ENCODE measurements at places on chromosomes 6 and 20. TPM values are rescaled to one million over a fixed set of nuclear protein-coding genes. Genes with fewer than 3 reads are reported as not detected.
A peak's percentile ranks its signal among the peaks of the same experiment; 100 is the strongest.

Gene CTCFL
- total RNA-seq, result not detected

Gene BPI
- not detected for total RNA-seq

DNA sequence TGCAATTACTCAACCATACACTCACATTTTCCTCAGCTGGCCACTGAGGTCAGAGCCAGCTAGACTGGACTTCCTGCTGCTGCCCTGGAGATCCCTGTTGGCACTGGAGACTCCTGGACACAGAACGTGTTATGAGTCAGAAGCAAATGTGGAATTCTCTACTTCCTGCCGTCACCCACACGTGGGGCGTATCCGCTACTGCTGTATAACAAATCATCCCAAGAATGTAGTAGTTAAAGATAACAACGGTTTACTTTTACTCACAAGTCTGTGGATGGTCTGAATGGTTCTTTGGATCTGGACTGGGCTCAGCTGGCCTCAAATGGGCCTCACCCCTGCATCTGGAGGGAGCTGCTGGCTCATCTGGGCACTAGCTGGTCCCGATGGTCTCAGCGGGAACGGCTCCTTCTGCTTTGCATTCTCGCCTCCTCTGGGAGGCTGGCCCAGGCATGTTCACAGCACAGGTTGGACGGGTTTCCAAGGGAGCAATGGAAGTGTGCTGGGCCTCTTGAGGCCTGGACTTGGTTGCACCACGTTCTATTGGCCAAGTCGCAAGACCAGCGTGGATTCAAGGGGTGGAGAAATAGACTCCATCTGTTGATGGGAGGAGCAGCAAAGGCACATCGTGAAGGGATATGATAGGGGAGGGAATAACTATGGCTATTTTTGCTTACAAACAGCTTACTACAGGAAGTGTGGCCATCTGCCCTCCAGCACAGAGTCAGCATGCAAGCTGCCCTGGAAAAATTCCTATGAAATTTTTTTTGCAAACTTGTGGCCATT lies 118.5 kb downstream of the SNX5 start:
- DNase-seq, result no peak

Gene PKHD1
- 0.02 TPM for total RNA-seq

Gene SLC35B2
- total RNA-seq, result 14.8 TPM

DNA sequence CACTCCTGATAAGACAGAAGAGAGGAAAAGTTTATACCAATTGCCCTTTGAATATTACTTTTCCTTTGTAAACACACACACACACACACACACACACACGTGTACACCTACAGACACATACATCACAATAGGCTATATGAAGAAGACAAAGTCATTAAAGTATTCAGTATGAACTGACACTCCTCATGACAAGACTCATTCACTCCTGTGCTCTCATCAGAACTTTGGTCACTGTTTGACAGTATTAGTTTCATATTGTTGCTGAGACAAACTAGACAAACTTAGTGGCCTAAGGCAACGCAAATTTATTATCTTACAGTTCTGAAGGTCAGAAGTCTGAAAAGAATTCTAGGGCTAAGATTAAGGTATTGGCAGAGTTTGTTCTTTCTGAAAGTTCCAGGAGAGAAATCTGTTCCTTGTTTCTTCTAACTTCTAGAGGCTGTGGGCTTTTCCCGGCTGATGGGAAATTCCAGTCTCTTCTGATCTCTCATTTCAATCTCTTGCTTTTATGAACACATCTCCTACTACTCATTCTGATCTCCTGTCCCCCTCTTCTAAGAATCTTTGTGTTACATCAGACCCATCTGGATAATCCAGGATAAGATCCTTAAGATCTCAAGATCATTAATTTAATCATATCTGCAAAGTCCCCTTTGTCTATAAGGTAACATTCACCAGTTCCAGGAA lies 171.3 kb downstream of the HACE1 start:
- no peak for DNase-seq

- DNase-seq, result peak; percentile 63
These were observed 97.5 kb downstream of the PSMG4 start for GRCh38 chr6:3356056-3356823.

DNA sequence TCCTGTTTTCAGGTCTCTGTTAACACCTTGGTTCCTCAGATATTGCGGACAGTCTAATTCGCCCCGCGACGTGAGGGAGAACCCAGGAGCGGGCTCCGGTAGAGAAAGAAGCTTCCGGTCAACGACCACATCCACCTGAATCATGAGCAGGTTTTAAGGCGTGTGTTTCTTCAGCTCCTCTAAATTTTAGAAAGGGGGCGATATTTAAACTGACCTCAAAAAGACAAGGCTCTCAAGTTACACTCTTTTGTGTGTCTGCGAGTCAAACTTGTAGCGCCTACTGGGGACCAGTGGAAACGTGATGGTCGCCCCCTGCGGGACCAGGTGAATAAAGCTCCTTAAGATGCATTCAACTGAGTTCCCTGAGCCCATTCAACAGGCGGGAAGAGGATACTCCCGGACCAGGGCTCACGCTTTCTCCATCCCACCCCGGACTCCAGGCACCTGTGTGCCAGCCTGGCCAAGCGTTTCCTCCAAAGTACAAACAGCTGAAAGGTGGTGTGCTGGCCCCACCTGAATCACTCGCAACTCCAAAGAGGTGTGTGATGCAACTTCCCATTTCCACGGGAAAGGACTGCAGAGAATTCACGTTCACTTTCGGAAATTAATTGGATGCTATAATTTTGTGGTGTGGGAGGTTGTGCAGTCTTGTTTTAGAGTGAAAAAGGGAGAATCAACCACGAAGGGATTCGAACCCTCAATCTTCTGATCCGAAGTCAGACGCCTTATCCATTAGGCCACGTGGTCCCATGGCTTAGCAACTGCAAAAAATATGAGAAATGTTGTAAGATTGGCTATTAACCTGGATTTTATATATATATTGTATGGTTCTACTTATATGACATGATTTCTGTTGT lies 17.0 kb downstream of the GPX5 start:
- DNase-seq, result peak; percentile 48

DNA sequence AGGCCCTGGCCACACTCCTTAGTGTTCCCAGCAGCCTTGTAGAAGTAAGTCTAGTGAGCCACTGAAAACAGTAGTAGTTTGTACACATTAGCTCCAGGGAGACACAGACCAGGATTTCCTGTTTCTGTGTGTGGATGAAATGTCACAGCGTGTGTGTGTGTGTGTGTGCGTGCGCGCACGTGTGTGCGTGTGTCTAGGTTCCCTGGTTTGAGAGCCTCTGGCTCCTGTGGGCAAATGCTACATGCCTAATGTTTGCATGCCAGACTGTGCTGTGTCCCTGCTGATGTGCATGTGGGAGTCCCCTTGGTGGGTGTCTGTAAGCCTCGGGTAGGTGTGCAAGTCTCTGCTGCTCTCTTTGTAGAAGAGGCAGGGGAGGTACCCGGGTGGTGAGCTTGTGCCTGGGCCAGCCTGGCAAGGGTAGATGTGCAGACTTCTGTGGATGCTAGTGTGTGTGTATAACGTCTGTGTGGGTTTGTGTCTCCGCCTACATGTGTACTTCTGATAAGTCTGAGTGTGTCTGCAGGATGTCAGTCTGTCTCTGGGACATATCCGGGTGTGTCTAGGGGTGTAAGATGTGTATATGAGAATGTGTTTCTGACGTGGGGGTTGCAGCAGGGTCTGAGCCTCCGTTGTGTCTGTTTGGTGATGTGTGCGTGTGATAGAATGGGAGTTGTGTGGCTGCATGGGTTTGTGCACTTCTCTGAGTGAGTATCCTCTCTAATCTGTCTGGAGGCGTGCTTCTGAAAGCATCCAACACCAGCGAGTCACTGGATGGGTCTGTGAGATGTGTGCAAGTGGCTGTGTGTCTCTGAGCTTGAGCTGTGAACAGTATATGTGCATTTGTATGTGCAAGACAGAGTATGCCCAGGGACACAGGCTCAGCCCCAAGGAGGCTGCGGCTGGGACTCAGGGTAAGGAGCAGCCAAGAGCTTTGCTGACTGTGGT lies 19.0 kb upstream of the TLDC2 start:
- DNase-seq, result peak; percentile 51

DNA sequence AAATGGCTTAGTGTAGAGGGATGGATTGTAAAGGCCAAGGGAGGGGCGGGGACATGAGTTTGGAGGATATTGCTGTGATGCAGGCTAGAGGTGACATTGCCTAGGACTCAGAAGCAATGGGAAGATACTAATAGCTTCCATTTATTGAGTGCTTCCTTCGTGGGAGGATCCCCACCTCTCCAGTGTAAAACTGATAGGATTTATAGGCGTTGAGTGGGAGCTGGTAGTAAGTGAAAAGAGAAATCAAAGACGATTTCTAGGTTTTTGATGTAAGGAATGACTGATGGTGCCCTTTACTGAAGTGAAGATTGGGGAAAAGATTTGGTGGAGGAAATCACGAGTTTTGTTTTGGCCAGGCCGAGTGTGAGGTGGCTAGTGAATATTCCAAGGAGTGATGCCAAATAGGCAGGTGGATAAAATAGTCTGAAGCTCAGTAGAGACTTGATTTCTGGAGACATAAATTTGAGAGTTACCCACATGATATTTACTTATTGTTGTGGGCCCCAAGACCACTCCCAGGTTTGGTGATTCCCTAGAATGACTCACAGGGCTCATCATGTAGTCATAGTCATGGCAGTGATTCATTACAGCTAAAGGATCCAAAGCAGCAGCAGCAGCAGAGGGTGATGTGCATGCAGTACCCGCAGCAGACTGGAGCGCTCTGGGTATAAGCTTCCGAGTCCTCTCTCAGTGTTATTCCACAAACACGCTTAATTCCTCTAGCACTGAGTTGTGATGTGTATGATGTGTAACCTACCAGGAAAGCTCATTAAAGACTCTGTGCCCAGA lies 10.2 kb downstream of the RPRD1B start:
- no peak for DNase-seq

- DNase-seq, result no peak
These were observed 86.8 kb downstream of the PPP1R14C start for GRCh38 chr6:150229436-150230163.

Gene SDCBP2
- total RNA-seq, result 1.2 TPM

GRCh38 chr6:129787816-129788215 lies 73.3 kb downstream of the TMEM244 start:
- DNase-seq, result no peak

GRCh38 chr6:81812401-81812800 lies 59.9 kb upstream of the TENT5A start:
- DNase-seq, result no peak

Gene SFTA2
- not detected for total RNA-seq

Gene LST1
- 12.9 TPM for total RNA-seq

Gene TFAP2D
- not detected for total RNA-seq

DNA sequence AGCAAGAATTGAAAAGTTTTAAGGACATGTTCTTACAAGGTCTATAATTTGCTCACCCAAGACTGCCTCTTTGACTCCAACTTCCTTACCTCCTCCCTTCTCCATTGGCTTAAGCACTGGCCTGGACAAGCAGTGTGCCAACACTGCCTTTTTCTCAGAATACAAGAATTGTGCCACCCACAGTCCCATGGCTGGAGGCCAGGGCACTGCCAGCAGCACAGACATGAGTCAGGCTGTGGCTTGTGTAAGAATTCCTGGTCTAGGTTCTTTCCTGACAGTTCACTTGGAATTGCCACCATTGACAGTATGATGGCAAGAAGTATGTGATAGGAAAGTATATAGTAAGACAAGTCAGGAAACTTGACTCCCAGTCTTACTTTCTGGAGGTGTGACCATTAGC lies 202.7 kb upstream of the MARCKS start:
- no peak for DNase-seq

GRCh38 chr20:44701118-44701857 lies 13.9 kb upstream of the CCN5 start:
- no peak for DNase-seq

DNA sequence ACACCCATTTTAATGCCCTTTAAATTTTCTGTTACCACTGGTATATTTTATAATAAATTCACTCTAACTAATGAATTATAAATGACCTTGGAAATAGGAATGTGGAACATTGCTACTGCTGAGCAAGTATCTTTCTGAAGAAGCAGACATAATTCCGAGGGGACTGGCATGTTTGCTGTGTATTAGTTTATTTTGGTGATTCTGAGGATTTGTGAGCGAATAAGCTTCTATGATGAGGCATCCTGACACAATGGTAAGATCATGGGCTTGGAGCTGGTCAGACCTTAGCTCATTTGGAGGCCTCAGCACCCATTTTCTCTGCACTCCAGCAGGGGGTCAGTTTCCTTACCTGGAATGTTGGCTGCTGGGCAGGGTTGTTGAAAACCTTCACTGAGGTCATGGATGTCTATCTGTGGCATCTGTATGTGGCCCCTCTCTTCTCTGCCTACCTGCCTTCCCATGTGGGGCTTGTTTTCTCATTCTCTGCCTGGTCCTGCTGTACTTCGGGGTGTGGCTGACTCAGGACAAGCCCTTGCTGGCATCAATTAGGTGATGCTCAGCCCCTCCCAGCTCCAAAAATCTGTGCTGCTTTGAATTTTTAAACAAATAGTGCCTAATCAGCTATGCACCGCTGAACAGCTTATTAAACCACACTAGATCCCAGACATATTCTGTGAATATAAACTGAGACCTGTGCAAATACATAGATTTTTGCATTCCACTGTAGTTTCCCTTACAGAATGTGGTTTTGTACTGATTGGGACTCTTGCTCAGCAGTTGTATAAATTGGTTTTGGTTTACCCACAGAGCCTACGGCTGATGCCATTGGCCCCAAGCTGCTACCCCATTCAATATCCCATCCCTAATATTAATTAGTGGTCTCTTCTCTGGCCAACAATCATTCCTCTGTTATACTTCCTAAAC lies 10.7 kb downstream of the ARID1B start:
- no peak for DNase-seq

DNA sequence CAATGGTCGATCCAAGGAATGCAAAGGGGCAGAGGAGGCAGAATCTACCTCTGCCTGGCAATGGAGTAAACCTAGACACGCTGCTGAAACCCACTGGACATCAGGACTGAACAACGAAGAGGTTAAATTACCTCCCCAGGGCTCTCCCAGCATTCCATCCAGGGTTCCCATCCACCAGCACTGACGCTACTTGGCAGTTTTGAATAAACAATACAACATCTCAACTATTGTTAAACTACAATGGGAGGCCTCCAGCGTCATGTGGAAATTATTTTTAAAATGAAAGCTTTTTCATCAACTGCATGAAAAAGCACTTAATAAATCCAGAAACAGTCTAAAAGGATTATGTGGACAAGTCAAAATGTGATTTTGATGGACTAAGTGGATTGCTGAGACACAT lies 96.8 kb upstream of the NHSL1 start:
- no peak for DNase-seq

- DNase-seq, result no peak
These were observed 25.0 kb downstream of the VGLL2 start for GRCh38 chr6:117290173-117290846.

All from CD4-positive, CD25-positive, alpha-beta regulatory T cell (primary cell).